Ureter (tissue), 1 donor: ENCODE measurements at places on chromosomes 2 and 18. TPM values are rescaled to one million over a fixed set of nuclear protein-coding genes. Genes with fewer than 3 reads are reported as not detected.
A peak's percentile ranks its signal among the peaks of the same experiment; 100 is the strongest.

- no peak for DNase-seq
These were observed 59.6 kb downstream of the TRPM8 start for GRCh38 chr2:233976690-233977294.

DNA sequence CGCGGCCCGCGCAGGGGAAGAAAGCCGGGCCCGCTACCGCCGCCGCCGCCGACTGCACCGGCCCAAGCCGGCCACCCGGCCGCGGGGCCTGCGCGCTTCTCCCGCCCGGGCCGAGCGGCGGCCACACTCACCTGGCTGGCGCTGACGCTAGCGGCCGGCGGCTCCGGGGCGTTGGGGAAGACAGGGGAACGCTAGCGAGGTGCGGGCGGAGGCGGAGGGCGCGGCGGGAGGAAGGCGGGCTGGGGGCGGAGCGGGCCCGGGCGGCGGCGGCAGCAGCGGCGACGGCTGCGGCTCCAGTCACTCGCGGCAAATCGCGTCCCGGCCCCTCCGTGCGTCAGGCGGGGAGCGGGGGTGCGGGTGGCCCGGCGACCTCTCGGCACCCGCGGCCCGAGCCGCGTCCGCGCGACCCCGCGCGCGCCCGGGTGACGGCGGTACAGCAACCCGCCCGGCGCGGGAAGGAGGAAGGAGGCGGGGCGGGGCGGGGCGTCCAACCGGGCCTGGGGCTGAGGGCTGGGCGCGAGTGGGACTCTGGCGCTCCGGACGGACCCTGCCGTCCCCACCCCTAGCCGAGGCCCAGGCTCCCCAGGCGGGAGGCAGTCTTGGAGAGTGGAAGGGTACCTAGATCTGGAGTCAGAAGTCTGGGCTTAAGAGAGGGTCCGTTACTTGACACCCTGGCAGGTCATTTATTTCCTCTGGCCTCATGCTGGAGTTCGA is at the start of gene SESTD1:
TSS of gene SESTD1 (minus strand) at position 465 of the 714 bp plus-strand sequence. CDS start 72,991 bp downstream, outside the sequence.
- peak; percentile 56 for DNase-seq

DNA sequence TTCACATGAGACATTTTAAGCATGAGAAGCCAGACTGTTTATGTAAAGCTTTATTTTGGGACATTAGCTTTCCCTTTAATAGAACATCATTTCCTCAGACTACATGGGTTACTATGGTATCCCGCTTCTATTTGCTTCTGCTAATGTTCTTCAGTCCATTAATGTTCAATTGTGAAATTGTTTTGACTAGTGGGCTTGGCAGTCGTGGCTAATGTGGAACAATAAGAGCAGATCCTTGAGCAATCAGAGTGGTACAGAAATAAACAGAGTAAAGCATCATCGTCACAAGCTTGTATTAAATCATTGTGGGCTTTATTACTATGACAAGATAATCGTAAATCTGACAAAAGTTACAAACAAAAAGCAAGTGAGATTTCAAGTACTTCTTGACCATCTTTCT is 60.2 kb downstream of the PDE1A start:
- DNase-seq: no peak

- no peak for DNase-seq
These were observed 35.9 kb downstream of the PTGR3 start for GRCh38 chr18:75173125-75173432.

DNA sequence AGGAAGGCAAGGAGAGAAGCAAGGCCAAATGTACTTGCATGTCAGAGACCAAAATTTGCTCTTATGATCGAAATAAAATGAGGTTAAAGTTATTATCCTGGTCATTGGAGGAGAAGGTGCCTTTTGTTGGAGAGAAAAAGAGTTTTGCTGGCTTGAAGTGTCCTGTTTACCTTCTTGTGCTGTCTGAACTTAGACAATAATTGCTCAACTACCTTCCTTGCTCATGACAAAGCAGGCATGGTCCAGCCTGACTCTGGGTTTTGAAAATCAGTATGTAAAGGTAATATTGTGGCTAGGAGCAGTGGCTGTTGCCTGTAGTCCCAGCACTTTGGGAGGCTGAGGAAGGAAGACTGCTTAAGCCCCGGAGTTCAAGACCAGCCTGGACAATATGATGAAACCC is 89.1 kb downstream of the MEIS1 start:
- DNase-seq: no peak

DNA sequence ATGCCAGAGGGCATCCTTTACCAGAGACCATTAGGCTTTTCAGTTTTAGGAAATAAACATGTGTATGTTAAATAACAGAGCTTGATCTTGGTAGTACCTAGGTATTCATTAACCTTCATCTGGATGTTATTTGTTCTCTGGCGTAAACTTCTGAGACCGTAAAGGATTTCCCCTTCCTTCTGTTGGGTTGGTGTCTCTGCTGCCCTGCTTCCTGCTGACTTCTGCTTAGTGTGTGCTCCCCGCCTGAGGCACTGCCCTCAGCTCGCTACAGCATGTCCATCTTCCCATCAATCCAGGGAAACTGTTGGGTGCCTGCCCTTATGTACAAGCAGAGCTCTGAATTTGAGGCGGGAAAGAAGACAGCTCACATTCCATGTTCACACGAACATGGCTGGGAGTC is 177.9 kb downstream of the TPGS2 start:
- DNase-seq: no peak

GRCh38 chr2:178891959-178892485 is 84.8 kb upstream of the TTN start:
- DNase-seq: no peak

- no peak for DNase-seq
These were observed 305.0 kb upstream of the NRP2 start for GRCh38 chr2:205377324-205377723.

DNA sequence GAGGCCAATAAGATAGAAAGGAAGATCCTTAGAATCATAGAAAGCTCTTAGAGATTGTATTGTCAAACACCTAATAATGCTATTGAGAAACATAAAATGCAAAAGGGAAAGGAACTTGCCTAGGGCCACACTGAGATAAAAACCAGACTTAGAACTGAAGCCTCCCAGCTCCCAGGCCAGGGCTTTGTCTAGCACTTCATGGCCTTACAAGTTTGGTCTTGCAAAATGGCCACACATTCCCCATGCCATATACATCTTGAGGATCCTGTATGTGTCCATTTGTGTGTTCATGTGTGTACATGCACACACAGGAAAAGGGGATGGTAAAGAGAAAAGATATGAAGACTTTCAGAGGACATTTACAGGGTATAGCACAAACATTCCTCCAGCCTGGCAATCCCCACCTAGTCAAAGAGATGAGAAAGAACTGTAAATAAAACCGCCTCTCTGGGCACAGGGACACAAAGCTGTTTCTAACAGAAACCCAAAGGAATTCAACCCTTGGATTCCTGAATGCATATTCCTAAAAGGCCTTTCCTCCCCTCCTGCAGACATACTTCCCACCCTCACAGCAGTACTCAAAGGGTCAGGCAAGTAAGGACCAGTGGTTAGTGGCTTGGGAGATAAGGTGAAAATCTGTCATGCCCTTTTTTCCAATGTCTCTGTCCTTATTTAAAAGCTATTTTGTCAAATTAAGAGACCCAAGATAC is 99.7 kb upstream of the KLHL29 start:
- DNase-seq: no peak

DNA sequence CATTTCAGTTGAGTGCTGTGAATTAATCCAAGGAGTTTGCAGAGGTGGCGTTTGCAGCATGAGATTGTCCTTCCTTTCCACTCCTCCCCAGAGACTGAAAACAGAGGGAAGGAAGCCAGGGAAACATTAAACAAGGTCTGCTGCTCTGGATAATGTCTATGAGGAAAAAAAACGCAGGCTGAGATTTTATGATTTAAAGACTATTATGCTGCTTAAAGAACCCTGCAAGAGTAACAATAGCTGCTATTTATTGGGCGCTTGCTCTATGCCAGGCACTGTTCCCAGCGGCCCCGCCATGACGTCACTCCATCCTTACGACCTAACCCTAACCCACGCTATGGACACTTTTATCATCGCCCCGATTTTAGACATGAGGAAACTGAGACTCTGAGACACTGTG is 222.4 kb downstream of the BCL2 start:
- DNase-seq: no peak

DNA sequence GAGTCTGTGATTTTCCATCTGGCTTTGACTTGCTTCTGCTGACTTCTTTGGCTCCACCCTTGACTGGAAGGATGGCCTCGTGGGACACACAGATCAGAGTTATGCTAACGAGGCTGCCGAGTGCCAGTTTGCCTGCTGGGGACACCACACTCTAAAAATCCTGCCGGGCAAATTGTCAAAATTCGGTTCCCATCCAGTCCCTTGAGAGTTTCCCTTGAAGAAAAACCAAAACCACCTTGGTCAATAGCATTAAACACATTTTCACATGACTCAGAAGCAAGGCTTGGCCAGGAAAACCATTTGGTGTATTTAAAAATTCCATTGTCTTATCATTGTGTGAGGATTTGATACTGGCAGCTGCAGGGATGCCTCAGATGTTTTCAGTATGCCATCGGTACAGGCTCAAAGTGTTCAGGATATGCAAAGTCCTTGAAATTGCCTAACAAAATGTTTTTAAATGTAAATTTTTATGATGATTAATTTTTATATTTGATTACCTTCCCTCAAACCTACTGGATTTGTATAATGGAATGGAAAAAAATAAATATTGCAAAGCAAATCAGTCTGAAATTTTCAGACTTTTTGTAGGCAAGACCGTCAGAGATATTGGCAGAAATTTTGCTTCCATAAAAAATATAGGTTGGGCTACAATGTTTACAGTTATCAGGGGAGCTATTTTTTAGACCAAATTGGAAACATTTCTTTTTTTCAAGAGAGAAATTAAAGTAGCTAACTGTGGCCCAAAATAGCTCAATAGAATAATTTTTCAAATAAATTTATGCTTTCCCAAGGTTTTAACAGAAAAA is 41.6 kb downstream of the KCNE4 start:
- no peak for DNase-seq

- DNase-seq: no peak
These were observed 116.0 kb downstream of the PLA2R1 start for GRCh38 chr2:159946326-159946999.

DNA sequence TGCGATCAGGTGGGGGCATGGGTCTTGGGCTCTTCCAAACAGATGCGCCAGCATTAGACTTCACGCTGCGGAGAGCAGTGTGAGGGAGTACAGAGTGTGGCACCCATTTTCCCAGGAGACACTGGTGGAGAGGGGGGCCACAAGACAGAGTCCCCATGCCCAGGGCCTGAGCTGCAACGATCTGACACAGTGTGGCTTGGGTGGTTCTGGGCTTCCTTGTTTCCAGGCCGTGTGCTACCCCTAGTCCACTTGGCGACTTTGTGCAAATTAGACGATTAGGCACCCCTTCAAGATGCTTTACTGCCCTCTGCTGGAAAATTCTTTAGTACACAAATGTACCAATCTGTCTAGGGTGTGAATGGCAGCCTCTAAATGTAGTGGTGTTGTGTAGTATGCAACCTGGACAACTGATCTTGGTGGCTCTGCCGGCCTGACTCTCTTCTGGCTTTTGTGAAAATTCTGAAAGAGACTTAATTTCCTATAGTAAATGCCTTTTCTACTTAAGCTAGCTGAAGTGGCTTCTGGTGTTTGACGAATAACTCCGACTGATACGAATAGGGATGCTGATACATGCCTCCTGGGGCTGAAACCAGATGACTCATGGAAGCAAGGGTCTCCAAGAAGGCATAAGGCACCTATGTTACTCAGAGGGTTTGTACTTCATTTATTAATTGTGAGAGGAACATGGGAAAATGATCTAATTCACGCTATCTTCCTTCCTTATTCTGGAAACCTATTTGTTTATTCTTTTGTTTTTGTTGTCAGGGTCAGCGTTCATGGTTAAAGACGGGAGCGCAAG is 92.3 kb upstream of the SMAD2 start:
- DNase-seq: no peak

DNA sequence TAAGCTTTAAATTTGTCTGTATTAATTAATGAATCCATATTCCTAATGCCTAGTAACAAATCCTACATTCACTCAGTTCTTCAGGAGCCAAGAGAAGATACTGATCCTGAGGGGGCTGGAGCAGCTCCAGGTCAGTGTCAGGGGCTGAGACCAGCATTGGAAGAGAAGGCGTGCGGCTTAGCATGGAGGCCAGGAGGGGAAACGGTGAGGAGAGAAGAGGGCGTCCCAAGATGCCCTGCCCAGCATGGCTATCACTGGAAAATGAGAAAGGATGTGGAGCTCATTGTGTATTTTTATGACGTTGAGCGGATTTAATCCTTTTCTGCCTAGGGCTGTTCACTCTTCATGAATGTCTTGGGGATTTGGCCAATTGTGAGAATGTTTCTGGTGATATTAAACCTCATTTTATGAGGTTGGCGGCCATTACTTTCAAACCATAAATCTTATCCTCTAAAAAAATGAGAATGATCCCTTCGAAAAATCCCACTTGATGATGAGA is 131.7 kb downstream of the KCTD1 start:
- DNase-seq: no peak

DNA sequence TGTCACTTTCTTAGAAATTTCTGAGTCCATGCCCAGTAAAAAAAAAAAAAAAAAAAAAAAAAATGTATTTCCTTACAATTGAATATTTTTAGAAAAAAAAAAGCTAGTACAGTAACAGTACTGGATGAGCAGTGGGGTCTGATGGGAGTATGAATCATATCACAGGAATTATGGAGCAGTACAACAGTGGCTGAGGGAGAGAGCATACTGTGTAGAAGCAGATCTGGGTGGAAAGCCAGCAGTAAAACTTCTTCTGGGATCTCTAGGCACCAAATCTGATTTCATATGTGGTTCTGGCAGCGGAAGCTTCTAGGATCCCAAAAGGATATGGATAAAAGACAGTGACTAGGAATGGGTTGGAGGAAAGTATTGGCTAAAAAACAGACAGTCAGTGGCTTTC is 414.9 kb upstream of the FSHR start:
- no peak for DNase-seq

GRCh38 chr2:9754532-9754887 is 88.8 kb upstream of the TAF1B start:
- no peak for DNase-seq

GRCh38 chr2:165067643-165068486 is 112.5 kb upstream of the SLC38A11 start:
- no peak for DNase-seq

- no peak for DNase-seq
These were observed 183.2 kb downstream of the EPHA4 start for GRCh38 chr2:221388891-221389290.

DNA sequence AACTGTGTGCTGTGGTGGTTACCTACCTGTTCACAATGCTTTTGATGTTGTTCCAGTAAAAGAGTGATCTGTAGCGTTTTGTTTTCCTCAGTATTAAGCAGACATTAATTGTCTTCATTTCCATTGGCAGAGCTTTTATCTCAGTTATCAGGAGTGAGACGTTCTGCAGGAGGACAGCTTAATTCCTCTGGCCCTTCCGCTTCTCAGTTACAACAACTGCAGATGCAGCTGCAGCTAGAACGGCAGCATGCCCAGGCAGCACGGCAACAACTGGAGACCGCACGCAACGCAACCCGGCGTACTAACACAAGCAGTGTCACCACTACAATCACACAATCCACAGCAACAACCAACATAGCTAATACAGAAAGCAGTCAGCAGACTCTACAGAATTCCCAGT is 78.3 kb downstream of the KCMF1 start:
- DNase-seq: no peak

LOXHD1 gene
- 0.29 TPM for total RNA-seq

RASGRP3 gene
- total RNA-seq: 9.9 TPM

TMEM37 gene
- 2.2 TPM for total RNA-seq

MTX2 gene
- 28.4 TPM for total RNA-seq

TCF23 gene
- 0.42 TPM for total RNA-seq

GALNT5 gene
- 0.29 TPM for total RNA-seq

DNMT3A gene
- 40.1 TPM for total RNA-seq

EHBP1 gene
- total RNA-seq: 62.2 TPM

TMEFF2 gene
- 4.8 TPM for total RNA-seq
